Right ventricle myocardium inferior (tissue), 1 donor: ENCODE measurements at places on chromosomes 6 and 20.

GRCh38 chr20:42492290-42492689, 697.4 kb downstream of the PTPRT start:
- DNase-seq, result no peak

DNA sequence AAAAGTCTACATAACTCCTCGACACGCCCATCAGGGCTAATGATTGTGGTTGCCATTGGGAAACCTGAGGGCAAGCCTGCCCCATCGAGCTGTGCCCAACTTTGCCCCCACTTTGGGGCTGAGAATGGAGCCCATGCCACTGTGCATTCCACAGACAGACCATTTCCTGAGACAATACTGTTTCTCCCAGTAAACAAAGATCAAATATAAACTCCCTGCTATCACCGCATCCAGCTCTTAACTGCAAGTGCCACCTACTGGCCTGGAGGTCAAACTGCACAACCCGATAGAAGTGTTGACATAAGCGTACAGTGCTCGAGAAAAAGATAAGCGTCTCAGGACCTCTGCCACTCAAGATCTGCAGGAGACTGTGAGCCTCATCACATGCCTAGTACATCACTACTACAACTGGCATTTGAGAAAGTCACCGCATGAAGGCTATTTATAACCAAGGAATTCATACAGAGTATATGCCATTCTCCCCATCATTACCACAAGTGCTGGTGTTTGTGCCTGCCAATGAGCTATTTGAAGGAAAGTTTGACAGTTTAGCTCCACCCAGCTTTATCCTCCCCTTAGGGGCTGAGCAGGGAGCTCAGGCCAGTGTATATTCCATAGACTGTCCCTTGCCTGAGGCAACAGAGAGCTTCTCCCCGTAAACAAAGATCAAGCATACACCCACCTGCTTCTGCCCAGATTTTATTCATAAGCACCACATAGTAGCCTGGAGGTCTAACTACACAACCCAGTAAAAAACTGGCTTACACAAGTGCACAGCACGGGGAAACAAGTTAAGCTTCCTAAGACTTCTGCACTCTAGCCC, 4.5 kb upstream of the DEFB126 start:
- no peak for DNase-seq

DNA sequence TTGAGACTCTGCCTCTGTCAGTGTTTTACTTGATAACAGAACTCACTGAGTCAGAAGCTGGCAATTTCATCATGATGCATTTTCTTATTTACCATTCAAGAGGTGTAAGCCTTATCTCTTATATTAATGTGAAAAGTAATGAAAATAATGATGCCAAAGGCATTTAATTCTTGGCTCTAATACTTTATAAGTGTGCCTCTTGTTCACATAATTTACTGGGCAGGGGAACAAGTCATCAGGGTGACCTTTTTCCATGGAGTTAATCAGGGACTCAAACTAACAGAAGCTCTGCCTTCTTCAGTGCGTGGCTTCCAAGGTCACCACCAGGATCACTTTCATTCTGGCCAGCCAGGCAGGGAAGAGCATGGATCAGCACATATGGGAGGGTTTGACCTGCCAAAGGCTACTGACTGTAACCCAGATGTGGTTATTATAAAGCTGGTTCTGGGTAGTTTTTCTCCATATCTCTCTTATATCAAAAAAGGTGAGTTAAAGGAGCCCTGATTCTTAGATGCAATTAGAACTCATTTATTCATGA, 5.2 kb upstream of the PLCB1 start:
- no peak for DNase-seq

- DNase-seq, result no peak
These were observed 427.9 kb downstream of the CD83 start for GRCh38 chr6:14545496-14545895.
